ENCODE measurements at places on chromosomes 12 and 14. TPM values are rescaled to one million over a fixed set of nuclear protein-coding genes. Genes with fewer than 3 reads are reported as not detected.

HSP90B1 gene
- 436 TPM for total RNA-seq

FAM90A1 gene
- total RNA-seq = not detected

RAD9B gene
- 0.59 TPM for total RNA-seq

RNASE2 gene
- not detected for total RNA-seq

SCYL2 gene
- 64.4 TPM for total RNA-seq

HAL gene
- total RNA-seq = 0.29 TPM

MGST1 gene
- 81.9 TPM for total RNA-seq

GRCh38 chr12:78580296-78580695, 284.3 kb upstream of the SYT1 start:
- no peak for DNase-seq

DNA sequence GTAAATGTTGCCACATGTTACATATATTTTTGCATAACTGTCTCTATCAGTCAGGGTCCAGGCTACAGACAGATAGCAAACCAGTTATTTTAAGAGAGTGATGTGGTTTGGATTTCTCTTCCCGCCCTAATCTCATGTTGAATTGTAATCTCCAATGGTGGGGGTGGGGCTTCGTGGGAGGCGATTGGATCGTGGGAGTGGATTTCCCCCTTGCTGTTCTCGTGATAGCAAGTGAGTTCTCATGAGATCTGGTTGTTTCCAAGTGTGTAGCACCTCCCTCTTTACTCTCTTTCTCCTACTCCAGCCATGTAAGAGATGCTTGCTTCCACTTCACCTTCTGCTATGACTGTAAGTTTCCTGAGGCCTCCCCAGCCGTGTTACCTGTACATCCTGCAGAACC, 704.2 kb upstream of the TBX3 start:
- DNase-seq = no peak

GRCh38 chr12:106633451-106633823, 50.6 kb downstream of the RFX4 start:
- no peak for DNase-seq

DNA sequence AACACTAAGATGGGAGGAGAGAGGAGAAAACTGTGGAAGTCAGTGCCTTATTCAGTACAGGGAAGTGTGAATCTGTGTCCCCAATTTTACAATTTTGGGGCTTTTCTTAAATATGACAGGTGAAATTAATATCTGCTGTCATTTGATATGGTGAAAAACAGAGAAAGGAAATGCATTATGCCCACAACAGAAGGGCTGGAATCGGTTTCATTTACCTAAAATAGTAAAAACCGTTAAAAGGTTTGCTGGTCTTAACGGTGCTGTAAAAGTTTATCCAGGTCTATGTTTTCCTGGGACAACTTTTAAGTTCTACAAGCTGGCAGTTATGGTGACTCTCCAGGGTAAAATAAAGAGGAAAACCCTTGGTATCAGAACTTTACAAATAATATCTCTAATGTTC, 310.8 kb downstream of the FUT8 start:
- DNase-seq = no peak

- no peak for DNase-seq
Measured at GRCh38 chr14:38737686-38738407, 365.2 kb downstream of the SEC23A start.

GRCh38 chr12:82817368-82817767, 130.7 kb downstream of the TMTC2 start:
- DNase-seq = no peak

DNA sequence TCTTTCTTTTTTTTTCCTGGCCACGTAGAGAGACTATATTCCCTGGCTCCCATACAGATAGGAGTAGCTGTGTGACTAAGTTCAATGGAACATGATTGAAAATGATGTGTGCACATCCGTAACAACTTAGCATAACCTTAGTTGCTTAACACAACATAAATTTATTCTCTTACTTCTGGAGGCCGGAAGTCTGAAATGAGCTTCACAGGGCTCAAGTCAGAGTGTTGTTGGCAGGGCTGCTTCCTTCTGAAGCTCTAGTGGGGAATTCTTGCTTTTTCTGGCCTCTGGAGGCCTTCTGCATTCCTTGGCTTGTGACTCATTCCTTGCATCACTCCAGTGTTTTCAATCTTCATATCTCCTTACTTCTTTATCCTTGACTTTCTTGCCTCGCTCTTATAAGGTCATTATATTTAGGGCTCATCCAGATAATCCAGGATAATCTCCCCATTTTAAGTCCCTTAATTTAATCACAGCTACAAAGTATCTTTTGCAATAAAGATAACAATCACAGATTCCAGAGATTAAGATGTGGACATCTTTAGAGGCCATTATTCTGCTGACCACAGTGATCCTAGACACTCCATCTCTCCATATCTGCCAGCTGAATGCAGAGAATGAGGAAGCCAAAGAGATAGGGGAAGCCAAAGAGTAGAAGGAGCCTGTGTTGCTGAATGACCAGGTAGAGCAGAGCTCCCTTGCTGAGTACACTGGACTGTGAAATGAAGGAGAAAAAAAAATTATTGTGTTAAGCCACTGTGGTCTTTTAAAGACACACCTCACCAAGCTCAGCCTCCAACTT, 21.0 kb upstream of the SNX6 start:
- DNase-seq = peak; percentile 92

DNA sequence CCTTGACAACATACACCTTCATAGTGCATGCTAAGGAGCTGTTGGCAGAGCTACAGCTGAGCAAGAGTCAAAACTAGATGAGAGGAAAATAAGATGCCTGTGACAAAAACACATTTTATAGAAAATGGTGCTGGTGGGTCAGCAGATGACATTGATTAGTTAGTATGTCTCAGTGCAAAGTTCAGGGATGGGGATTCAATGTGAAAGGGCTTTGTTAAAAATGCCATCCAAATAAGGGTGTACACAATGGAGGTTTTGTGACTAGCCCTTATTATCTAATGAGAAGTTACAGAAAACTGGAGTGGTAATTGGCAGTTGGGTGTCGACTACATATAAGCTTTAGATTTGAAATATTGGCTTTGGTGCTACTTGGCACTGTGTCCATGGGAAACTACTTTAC, 169.0 kb downstream of the MON2 start:
- no peak for DNase-seq

- DNase-seq = peak; percentile 88
Measured at GRCh38 chr12:49965836-49966235, 4.2 kb downstream of the AQP5 start.
